CD4-positive, alpha-beta T cell treated with Interleukin-10 for 1 hour (primary cell): ENCODE measurements at places on chromosomes 7 and 10.

DNA sequence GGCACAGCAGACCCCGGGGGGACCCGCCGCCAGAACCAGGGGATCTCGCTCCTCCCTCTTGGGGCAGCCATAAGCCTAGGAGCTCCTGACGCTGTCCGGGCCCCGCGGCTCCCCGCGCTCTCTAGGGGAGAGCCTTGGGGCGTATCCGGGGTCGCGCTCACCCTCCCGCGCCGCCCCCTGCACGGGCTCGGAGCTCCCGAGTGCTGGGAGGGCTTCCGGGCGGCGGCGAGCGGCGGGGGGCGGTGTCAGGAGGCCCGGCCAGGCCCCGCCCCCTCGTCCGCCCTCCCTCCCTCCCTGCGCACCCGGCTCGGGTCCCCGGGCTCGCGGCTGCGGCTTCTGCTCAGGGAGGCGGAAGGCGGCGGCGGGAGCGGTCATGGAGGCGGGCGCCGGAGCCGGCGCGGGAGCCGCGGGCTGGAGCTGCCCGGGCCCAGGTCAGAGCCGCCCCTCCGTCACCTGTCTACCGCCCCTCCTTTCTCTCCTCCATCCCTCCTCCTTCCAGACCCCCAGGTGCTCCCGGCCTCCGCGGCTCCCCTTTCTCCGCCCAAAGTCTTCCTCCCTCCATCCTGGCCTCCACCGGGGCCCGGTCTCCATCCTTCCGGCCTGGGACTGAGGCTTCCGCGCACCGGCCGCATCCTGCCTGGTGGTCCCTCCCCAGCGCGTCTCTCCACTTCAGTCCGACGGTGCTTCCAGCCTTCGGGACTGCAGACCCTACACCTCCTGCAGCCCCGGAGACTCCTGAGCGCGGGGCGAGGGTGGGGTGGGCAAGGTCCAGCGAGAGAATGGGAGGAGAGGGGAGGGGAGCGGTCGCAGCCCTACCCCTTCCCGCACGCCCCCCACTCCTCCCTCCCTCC, at the start of gene CCDC136:
Gene CCDC136 (plus strand): TSS at position 848 of the 851 bp plus-strand sequence. CDS start 444 bp downstream, outside the sequence.
- peak; percentile 83 for DNase-seq

- DNase-seq, result no peak
These were observed 3.3 kb upstream of the CAMK2G start for GRCh38 chr10:73877533-73878160.

GRCh38 chr7:85224171-85224570, 37.3 kb upstream of the SEMA3D start:
- DNase-seq, result no peak

DNA sequence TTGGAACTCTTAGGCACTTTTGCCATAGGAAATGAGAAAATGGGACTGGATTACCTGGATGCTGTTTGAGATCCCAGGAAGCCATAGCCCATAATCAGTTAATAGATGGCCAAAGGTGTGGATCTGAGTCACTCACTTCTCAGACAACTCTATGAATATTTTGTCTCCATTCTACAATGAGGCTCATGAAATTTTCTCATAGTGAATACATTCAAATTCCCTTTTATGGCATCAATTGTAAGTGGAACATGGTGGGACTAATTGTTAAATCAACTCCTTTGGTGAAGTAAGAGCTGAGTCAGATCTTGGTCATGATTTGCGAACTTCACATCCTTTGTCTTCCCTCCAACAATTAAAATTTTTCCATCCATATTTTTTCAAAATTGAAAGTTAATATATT, 222.1 kb downstream of the ARL4A start:
- DNase-seq, result no peak

GRCh38 chr7:44750921-44751571, 2.4 kb downstream of the ZMIZ2 start:
- DNase-seq, result peak; percentile 78

GRCh38 chr10:2949948-2950354, 117.4 kb upstream of the PFKP start:
- DNase-seq, result no peak

DNA sequence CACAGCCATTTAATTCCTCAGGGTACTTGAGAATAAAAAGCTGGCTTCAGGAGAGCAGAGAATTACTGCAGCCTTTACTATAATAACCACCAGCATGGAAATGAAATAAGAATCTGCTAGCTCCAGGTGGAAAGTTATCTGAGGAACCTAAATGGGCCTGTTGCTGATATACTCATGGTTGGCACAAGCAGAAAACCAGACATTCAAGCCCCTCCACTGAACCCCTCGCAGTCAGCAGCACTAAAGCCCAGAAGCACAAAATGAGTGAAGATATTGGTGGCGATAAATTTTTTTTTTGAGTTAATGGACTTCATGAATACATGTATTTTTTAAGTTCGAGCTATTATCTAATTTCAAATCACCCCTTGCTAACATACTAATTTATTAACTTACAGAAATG, 303.9 kb upstream of the NRP1 start:
- no peak for DNase-seq

- DNase-seq, result no peak
These were observed 83.3 kb upstream of the MKLN1 start for GRCh38 chr7:131244259-131244852.

DNA sequence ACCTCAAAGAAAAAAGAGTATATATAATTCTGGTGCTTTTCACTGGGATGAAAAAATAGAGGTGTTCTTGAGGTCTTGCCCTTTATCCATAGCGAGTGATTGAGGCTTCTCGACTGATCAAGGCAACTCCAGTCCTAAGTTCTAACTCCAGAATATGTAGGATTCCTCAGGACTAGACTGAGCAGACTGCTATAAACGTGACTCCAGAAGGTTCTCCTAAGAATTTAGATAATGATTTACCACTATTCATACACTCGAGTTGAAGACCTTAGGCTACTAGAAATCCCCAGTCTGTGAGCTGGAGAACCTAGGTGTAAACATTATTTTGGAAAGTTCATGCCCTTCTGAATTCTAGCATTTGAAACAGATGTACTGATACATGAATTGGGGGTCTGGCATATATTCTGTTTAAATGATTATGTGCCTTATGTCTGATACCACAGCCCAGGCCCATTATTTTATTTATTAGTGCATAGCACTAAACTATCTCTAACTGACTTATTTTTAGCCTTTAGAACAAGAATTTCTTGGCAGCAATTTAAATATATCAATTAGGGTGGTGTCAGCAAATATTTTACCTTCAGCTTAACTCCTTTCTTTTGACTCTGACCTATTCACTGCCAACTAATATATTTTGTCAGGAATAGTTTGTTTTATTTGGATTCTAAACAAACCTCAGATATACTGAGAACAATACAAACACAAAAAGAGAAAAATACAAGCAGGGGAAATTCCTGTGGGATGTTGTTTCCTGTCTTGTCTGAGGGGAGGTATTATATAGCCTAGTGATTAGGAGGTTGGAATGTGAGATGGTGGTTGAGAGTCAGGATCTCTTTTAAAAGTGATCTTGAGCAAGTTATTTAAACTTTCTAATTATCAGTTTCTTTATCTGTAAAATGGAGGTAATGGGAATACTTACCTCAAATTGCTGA, 75.8 kb downstream of the PODXL start:
- DNase-seq, result no peak

DNA sequence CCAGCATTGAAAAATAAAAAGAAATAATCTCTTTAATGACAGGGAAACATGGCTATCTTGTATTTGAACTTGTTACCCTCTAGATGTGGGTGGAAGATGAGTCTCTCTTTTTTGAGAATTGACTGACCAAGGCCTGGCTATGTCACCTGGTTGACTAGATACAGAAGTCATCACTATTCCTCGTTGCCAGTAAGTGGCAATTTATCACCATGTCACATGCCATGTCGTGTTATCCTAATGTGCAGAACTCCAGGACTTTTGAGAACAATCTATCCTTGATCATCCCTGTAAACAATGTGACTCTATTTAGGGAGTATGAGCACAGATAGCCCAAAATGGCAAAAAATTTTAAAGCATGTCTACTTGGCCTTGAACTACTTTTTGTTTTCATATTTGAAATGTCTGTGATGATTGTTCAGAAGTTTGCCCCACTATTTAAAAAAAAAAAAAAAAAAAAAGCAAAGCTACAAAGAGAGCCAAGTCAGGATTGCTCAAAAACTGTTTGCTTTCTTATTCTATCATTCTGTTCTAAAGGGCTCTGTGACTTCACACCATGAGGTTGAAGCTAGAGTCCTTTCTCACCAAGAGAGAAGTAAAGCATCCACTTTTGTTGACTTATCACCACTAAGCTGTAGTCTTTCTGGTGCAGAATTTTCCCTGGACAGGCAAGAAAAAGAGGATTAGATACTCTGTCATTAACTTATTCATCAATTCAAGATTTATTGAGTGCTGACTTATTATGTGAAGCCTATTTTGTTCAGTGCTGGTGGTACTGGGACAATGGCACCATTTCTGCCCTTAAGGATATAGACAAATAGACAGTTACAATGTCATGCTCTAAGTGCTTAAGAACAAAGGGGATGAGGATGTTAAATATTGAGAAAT, 10.4 kb upstream of the WIPF3 start:
- no peak for DNase-seq

GRCh38 chr7:1513657-1514095, 9.5 kb upstream of the INTS1 start:
- no peak for DNase-seq

DNA sequence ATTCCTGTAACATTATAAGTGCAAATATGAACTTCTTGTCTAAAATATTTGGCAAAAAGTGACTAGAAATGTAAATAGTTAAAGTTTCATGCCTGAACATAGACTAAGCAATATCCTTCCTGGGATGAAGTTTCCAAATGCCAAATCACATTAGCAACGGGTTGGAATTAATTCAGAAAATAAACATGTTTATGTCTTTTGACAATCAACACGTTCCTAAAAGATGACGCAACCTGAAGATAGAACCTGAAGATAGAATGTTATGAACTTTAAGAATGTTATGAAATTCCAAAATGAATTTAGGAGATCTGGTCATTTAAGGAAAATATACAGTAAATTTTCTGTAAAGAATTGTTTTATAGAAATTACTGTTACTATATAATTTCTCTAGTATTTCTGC, 9.2 kb downstream of the LAMB4 start:
- DNase-seq, result no peak

DNA sequence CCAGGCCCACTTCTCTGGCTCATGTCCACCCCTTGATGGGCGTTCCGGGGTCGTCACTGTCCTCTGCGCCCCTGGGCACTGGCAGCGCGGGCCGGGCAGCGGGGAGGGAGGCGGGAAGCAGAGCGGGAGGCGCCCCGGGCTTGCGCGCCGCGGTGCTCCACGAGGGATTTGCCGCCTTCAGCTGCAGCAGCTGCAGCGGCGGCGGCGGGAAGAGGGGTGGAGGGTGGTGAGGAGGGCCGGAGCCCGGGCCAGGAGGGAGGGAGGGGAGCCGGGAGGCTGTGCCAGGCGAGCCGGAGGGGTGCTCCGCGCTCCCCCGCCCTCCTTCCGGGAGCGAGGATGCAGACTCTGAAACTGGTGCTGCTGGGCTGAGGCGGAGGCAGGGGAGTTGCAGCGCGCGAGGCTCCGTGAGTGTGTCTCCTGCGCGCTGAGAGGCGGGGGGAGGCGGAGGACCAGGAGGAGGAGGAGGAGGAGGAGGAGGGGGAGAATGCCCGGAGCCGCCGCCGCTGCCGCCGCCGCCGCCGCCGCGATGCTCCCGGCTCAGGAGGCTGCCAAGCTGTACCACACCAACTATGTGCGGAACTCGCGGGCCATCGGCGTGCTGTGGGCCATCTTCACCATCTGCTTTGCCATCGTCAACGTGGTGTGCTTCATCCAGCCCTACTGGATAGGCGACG, at the start of gene LHFPL3:
Gene LHFPL3 (plus strand): TSS at position 308 of the 674 bp plus-strand sequence.
- DNase-seq, result no peak

DNA sequence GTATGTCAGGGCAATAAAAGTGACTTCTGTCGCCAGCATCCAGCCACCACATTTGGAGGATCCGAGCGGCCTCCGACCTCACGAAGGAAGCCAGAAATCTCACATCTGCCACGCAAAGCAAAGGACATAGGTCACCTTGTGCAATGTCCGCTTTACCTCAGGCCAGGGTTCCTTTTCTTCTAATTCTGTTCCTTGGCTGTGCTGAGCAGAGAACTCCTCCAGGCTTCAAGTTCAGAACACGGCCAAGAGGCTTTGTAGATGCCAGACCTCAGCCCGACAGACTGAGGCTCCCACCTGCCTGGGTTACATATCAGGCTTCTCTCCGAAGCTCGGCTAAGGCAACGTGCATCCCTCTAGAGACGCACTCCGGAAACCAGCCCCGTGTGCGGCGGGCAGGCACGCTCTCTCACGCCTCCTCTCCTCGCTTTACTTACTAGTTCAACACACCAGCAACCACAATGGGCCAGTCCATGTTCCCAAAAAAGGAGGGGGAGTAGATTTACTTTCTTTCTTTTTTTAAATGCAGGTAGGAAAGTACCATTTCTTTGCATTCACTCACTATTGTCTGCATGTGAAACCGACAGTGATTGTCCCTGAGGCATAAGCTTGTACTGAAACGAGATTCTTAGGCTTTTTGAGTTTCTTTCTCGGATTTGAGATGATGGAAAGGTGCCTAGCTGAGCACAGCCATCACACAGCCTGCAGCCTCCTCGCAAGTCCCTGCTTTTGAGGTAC, 122.4 kb upstream of the AFAP1L2 start:
- peak; percentile 93 for DNase-seq

GRCh38 chr7:113412410-113412809, 294.1 kb upstream of the SMIM30 start:
- DNase-seq, result no peak
